Activated CD8-positive, alpha-beta memory T cell treated with anti-CD3 and anti-CD28 coated beads, Interleukin-2, amount 10 ng/mL, durations not matched to agents 7 days and 5 days (primary cell): ENCODE measurements at places on chromosomes 12 and 14. TPM values are rescaled to one million over a fixed set of nuclear protein-coding genes. Genes with fewer than 3 reads are reported as not detected.

DNA sequence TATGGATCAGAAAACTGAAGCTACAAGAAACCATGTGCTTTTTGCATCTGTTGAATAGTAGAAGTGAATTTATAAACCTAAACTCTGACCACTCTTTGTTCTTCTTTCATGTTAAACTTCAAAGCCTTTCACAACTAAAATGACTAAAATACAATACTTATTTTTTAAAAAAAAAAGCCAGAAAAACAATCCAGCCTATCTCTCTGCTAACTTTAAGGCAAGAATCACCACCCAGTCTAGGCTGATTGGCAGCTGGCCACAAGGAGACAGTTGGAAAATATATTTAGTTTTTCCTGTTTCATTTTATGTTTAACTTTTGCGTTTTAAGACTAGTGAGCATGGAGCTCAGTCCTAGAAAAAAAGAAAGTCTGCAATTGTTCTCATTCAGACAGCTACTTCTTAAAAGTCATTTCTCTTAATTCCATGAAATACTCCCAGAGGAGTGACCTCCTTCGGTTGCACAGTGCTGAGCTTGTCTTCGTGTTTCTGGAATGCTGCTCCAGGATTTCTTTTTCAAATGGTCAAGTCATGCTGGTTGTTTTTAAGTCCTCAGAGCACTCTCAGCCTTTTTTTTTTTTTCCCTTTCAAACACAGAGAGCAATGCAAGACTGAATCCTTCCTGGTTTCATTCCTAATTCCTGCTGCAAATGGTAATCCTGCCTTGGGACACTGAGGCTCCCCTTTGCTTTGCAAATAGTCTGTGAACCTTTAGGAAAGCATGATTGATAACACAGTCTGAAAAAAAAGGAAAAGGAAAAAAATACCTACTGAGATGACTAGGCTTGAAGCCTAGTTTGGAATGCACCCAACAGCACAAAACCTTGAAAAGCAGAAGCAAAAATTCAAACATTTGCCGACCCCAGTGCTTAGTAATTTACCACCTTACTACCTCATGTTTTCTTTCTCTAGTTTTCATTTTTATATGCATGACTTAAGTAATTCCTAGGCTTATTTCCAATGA lies 233.3 kb upstream of the DAAM1 start:
- no peaks in the 10 kb centered on the region for H3K36me3 ChIP-seq
- DNase-seq: no peak
- H3K27ac ChIP-seq: no peak overlapping the region
- H3K4me3 ChIP-seq: no peak overlapping the region
- H3K27me3 ChIP-seq: peaks cover 10% of the 10 kb centered on the region
- no peaks in the 10 kb centered on the region for H3K4me1 ChIP-seq

GRCh38 chr14:44081146-44081545 lies 425.9 kb downstream of the FSCB start:
- H3K36me3 ChIP-seq: no peaks in the 10 kb centered on the region
- no peak overlapping the region for H3K27ac ChIP-seq
- no peaks in the 10 kb centered on the region for H3K4me1 ChIP-seq
- H3K27me3 ChIP-seq: no peaks in the 10 kb centered on the region

- H3K27me3 ChIP-seq: no peaks in the 10 kb centered on the region
- H3K4me3 ChIP-seq: no peak overlapping the region
- H3K36me3 ChIP-seq: peaks cover 4% of the 10 kb centered on the region
- peaks cover 9% of the 10 kb centered on the region for H3K4me1 ChIP-seq
Observed at GRCh38 chr12:128786741-128787391, 36.9 kb downstream of the SLC15A4 start.

GRCh38 chr12:56216461-56216860 lies 5.3 kb downstream of the RNF41 start:
- no peaks in the 10 kb centered on the region for H3K27me3 ChIP-seq
- peaks cover 10% of the 10 kb centered on the region for H3K4me1 ChIP-seq
- no peak overlapping the region for H3K27ac ChIP-seq
- no peak for DNase-seq

DNA sequence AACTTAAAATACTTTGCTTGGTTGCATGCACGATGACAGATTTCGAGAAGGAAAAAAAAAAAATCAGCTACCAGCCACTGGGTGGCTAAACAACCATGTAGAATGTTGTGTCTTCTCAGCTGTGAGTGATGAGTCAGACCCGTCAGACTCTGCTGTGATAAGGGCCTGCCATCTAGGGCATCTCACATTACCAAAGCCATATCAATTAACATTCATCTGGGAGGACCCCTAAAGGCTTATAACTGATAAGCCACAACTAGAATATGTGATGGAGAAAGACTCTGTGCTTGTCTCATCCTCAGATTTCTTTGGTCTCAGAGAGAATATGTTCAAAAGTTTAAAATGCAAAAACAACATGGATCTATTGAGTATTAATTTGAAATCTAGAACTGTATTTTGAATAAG lies 111.5 kb downstream of the PAX9 start:
- H3K27ac ChIP-seq: no peak overlapping the region
- DNase-seq: no peak
- H3K27me3 ChIP-seq: no peaks in the 10 kb centered on the region
- H3K36me3 ChIP-seq: no peaks in the 10 kb centered on the region
- no peak overlapping the region for H3K4me3 ChIP-seq
- no peaks in the 10 kb centered on the region for H3K4me1 ChIP-seq

DNA sequence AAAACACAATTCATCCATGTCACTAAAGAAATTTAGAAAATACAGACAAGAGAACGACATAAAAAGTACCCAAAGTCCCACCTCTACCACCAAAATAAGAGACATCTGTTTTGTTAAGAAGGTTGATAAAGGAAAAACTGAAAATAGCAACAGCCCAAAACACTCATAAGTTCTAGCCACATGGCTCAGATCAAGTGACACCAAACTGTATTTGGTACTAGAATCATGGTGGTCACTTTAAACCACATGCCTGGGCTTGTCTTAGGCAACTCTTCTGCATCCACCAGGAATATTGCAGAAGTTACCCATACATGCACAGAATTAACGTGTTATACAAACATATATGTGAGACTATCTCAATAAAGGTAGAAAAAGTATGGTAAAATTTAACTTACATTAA lies 78.2 kb upstream of the GTF2A1 start:
- no peak overlapping the region for H3K4me3 ChIP-seq
- no peak for DNase-seq
- H3K27me3 ChIP-seq: peaks cover 11% of the 10 kb centered on the region
- H3K4me1 ChIP-seq: peaks cover 16% of the 10 kb centered on the region
- H3K27ac ChIP-seq: no peak overlapping the region

ADCY6 gene
- 0.42 TPM for total RNA-seq

DNA sequence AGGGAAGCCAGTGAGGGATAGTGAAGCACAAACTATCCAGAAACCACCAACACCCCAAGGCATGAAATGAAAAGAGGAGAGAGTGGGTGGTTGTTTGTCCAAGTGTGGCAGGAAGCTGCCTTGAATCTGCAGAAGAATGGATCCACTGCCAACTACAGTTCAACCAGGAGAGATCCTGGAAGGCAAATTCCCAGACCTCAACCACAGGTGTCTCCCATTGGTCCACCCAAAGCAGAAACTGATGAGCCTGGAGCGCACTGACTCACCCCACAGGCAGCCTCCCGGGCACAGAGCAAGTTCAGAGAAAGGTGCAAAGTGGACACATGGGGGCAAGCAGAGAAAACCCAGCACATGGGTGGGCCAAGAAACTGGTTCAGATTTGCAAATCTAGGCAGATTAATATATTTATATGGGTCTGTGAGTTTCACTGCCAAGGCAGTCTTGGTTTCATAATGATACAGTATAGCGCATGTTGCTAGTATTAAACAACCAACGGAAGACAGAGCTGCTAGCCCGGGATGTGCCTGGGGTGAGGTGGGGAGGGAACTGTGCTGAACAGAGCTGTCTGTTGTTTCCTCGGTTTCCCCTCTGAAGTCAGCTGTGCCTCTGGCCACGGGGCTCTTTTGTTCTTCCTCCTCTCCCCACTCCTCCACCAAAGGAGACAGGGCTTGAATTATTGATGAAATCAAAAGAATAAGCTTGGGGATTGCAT lies 416.2 kb upstream of the CCDC196 start:
- H3K27ac ChIP-seq: no peak overlapping the region
- no peaks in the 10 kb centered on the region for H3K36me3 ChIP-seq
- DNase-seq: no peak
- no peak overlapping the region for H3K4me3 ChIP-seq
- H3K4me1 ChIP-seq: peaks cover 1% of the 10 kb centered on the region
- peaks cover 12% of the 10 kb centered on the region for H3K27me3 ChIP-seq

- no peak for DNase-seq
- no peak overlapping the region for H3K4me3 ChIP-seq
- H3K4me1 ChIP-seq: peaks cover 1% of the 10 kb centered on the region
- no peaks in the 10 kb centered on the region for H3K36me3 ChIP-seq
Observed at GRCh38 chr12:19230896-19231295, 101.4 kb downstream of the PLEKHA5 start.

AQP6 gene
- not detected for total RNA-seq
